ENCODE measurements at places on chromosomes 5 and 9. TPM values are rescaled to one million over a fixed set of nuclear protein-coding genes. Genes with fewer than 3 reads are reported as not detected.

GRCh38 chr5:62596096-62596495 lies 17.5 kb downstream of the LRRC70 start:
- H3K27me3 ChIP-seq, result no peaks in the 10 kb centered on the region
- no peak overlapping the region for H3K4me3 ChIP-seq
- H3K4me1 ChIP-seq, result no peaks in the 10 kb centered on the region
- H3K36me3 ChIP-seq, result no peaks in the 10 kb centered on the region
- H3K27ac ChIP-seq, result no peak overlapping the region

The DEPDC1B gene
- 0.91 TPM for total RNA-seq

- no peaks in the 10 kb centered on the region for H3K27me3 ChIP-seq
- DNase-seq, result no peak
- H3K27ac ChIP-seq, result no peak overlapping the region
- H3K4me1 ChIP-seq, result no peaks in the 10 kb centered on the region
- no peaks in the 10 kb centered on the region for H3K36me3 ChIP-seq
Measured at GRCh38 chr9:18543406-18544192, 69.6 kb downstream of the ADAMTSL1 start.

DNA sequence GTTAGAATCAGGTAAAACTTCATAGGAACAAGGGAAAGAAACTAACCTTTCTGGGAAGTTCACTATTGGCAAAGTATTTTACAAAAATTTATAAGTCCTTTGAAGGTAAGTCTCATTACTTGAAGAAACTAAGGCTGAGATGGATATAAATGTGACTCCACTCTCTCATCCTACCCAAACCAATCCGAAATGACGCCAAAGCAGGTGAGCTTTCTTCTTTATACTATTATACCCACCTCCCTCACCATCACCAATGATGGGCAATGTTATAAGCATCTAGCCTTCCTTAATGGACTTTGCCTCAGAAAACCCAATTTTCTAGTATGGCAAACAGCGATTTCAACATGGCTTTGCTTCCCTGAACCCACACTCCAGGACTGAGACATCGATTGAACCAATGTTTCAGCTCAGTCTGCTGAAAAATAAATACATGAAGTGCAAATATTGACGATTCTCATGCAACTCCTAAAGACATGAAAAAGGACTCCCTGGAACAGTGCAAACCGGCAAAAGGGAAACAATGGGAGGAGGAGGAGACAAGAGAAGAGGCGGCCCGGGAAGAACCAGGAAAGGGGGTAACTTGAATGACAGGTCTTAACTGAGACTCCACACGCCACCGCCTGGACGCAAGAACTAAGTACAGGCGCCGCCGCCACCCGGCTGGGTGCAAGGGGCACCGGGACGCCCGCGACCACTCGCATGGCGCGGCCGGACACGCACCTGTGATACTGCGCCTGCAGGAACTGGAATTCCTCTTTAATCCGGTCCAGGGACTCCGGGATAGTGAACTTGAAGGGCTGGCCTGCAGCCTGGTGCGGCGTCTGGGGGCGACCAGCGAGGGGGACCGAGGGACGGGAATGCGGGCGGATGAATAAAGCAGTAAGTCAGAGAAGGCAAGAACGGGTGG lies 2.5 kb downstream of the TLE1 start:
- peak; percentile 91 for DNase-seq
- no peaks in the 10 kb centered on the region for H3K27me3 ChIP-seq
- peak overlapping the region; percentile 86 for H3K27ac ChIP-seq
- peak overlapping the region; percentile 77 for H3K4me3 ChIP-seq
- peaks cover 28% of the 10 kb centered on the region for H3K4me1 ChIP-seq

DNA sequence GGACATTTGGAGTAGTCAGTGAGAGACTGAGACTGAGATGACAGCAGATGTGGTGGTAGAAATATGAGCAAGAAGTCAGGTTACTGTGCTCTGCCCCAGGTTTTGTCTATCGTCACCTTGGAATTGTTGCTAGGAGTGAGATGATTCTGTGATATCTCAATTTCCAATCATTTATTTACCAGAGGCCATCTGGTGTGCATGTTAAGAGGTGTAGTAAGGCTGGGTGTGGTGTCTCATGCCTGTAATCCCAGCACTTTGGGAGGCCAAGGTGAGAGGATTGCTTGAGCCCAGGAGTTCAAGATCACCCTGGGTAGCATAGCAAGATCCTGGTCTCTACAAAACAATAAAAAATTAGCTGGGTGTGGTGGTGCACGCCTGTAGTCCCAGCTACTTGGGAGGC lies 38.6 kb upstream of the CARTPT start:
- DNase-seq, result no peak
- H3K4me1 ChIP-seq, result no peaks in the 10 kb centered on the region
- H3K36me3 ChIP-seq, result no peaks in the 10 kb centered on the region
- H3K27ac ChIP-seq, result no peak overlapping the region

- H3K36me3 ChIP-seq, result no peaks in the 10 kb centered on the region
- H3K4me3 ChIP-seq, result no peak overlapping the region
- DNase-seq, result no peak
Measured at GRCh38 chr5:6505783-6506557, 57.3 kb downstream of the UBE2QL1 start.

- H3K27me3 ChIP-seq, result no peaks in the 10 kb centered on the region
- no peak overlapping the region for H3K4me3 ChIP-seq
- DNase-seq, result peak; percentile 8
Measured at GRCh38 chr5:179243333-179243732, 101.9 kb downstream of the ADAMTS2 start.

- no peak overlapping the region for H3K27ac ChIP-seq
- H3K4me3 ChIP-seq, result no peak overlapping the region
- DNase-seq, result no peak
- H3K4me1 ChIP-seq, result peaks cover 10% of the 10 kb centered on the region
Measured at GRCh38 chr9:124411514-124412227, 3.6 kb downstream of the PSMB7 start.

- no peak overlapping the region for H3K27ac ChIP-seq
- no peak for DNase-seq
- H3K4me1 ChIP-seq, result no peaks in the 10 kb centered on the region
- no peaks in the 10 kb centered on the region for H3K27me3 ChIP-seq
- H3K4me3 ChIP-seq, result no peak overlapping the region
- no peaks in the 10 kb centered on the region for H3K36me3 ChIP-seq
Measured at GRCh38 chr5:10946050-10946449, 185.0 kb upstream of the DAP start.

DNA sequence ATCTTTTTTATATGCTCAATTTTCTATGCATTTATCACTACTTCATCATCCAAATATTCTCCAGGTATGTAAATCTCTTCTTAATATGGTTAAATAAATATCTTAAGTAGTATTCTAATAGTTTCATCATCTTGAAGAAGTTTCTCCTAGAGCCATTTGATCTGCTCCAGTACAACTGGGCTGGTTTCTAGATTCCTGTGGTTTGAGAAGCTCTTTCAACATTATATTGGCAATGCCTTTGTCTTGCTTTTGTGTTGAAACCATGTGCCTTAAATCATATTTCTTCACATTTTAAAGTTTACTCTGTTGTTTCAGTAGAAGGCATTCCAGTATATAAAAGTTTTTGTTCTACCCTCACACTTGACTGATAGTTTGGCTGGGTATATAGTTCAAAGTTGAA lies 27.6 kb downstream of the MBLAC2 start:
- H3K36me3 ChIP-seq, result no peaks in the 10 kb centered on the region
- H3K27ac ChIP-seq, result no peak overlapping the region
- DNase-seq, result no peak
- no peaks in the 10 kb centered on the region for H3K4me1 ChIP-seq
- no peaks in the 10 kb centered on the region for H3K27me3 ChIP-seq
- no peak overlapping the region for H3K4me3 ChIP-seq

The SEMA5A gene
- 40.5 TPM for total RNA-seq

The N4BP3 gene
- total RNA-seq, result 12.6 TPM

The PIP5KL1 gene
- total RNA-seq, result 22.5 TPM

DNA sequence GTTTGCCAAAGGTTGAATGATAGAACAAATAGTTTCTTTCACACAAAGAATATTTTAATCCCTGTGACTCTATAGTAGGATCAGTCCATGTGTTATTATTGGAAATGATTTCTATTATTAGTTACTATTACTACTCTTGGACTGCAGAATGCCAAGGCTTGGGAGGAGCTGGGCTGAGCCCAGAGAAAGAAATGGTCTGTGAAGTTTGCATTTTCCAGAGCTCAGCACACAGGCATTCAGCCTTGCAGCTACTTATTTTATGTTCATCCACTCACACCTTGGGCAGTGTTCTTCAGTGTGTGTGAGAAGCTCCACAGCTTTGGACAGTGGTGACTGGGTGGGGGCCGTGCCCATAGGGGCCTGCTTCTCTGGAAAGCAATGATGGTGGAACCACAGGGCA lies 583.1 kb downstream of the CCDC171 start:
- DNase-seq, result no peak
- H3K36me3 ChIP-seq, result no peaks in the 10 kb centered on the region
- H3K27ac ChIP-seq, result no peak overlapping the region
- no peaks in the 10 kb centered on the region for H3K4me1 ChIP-seq
- no peak overlapping the region for H3K4me3 ChIP-seq

DNA sequence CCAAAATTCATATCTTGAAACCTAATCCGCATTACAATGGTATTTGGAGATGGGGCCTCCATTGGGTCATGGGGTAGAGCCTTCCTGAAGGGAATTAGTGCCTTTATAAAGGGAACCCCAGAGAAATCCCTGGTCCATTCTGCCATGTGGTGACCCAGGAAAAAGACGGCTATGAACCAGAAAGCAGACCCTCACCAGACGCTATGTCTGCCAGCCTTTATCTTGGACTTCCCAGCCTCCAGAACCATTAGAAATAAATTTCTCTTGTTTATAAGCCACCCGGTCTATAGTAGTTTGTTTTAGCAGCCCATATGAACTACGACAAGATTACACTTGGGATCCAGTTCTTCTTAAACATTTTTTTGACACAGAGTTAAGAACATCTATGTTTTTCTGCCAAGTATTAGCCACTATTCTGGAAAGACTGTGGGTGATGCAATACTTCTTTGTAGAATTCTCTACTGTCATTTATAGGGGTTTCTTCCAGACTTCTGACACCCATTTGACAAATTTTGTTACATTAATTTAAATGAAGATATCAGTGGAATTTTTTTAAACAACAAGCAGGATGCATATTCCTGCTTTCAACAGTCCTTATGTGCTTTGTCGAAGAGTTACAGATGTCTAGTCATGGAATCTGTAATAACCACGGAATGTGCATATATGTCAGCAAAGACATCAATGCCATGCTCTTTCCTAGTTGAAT lies 572.4 kb downstream of the NR2F1-AS1 start:
- DNase-seq, result no peak
- no peak overlapping the region for H3K27ac ChIP-seq
- no peaks in the 10 kb centered on the region for H3K36me3 ChIP-seq

- H3K4me3 ChIP-seq, result no peak overlapping the region
- no peak overlapping the region for H3K27ac ChIP-seq
- no peak for DNase-seq
- H3K27me3 ChIP-seq, result no peaks in the 10 kb centered on the region
Measured at GRCh38 chr5:2505217-2505616, 246.3 kb downstream of the IRX2 start.

The URM1 gene
- total RNA-seq, result 56.4 TPM

The OR1L4 gene
- total RNA-seq, result not detected

The ZFP62 gene
- total RNA-seq, result 21.8 TPM

The FGF18 gene
- 1.0 TPM for total RNA-seq

The PCDHGA12 gene
- total RNA-seq, result 5.3 TPM

DNA sequence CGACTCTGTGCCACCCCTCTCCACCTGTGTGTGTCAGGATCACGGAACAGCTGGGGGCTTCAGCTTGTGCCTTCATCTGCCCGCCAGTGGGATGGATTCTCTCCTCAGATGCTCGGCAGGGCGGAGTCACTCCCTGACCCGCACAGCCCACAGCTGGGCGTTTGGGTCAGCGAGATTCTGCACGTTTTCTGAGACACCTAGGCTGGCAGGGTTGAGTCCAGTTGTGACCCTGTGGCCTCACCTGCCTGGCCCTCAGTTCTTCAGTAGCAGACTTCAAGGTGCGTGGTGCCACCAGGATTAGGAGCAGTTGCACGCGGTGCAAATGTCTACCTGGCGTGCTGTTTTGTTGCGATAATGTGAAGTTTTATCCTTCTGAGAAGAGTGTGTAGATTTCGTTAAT lies 5.0 kb downstream of the NDUFS6 start:
- peaks cover 22% of the 10 kb centered on the region for H3K36me3 ChIP-seq
- no peak overlapping the region for H3K4me3 ChIP-seq
- peaks cover 25% of the 10 kb centered on the region for H3K4me1 ChIP-seq
- no peaks in the 10 kb centered on the region for H3K27me3 ChIP-seq

- H3K4me1 ChIP-seq, result peaks cover 18% of the 10 kb centered on the region
- peak overlapping the region; percentile 74 for H3K4me3 ChIP-seq
- peak; percentile 75 for DNase-seq
- H3K27ac ChIP-seq, result peak overlapping the region; percentile 48
- H3K36me3 ChIP-seq, result no peaks in the 10 kb centered on the region
- H3K27me3 ChIP-seq, result no peaks in the 10 kb centered on the region
Measured at GRCh38 chr5:53481887-53482716, 1.7 kb downstream of the FST start.

The TEX48 gene
- total RNA-seq, result not detected

DNA sequence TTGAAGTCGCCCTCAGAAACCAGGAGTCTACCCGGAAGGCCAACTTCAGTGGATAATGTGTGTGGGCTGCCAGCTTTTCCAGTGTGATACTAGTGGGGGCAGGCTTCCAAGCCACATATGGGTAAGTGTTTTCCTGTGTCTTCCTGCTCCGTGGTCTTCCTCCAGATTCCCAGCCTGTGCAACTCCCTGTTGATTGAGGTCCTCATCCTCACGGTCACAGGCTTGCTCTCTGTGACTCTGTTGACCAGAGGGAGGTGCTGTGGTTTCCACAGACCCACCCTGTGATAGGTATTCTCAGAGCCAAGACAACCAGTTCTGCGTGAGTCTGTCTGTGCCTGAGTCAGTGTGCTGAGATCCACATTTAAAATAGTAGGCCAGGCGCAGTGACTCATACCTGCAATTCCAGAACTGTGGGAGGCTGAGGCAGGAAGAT lies 388.0 kb upstream of the IRX2 start:
- DNase-seq, result no peak
- no peaks in the 10 kb centered on the region for H3K27me3 ChIP-seq
- no peaks in the 10 kb centered on the region for H3K4me1 ChIP-seq
- no peaks in the 10 kb centered on the region for H3K36me3 ChIP-seq
- no peak overlapping the region for H3K27ac ChIP-seq
- H3K4me3 ChIP-seq, result no peak overlapping the region

- no peaks in the 10 kb centered on the region for H3K36me3 ChIP-seq
- no peaks in the 10 kb centered on the region for H3K27me3 ChIP-seq
- H3K4me3 ChIP-seq, result no peak overlapping the region
- no peak overlapping the region for H3K27ac ChIP-seq
- DNase-seq, result no peak
- H3K4me1 ChIP-seq, result no peaks in the 10 kb centered on the region
Measured at GRCh38 chr5:63959177-63959982, 2.9 kb downstream of the HTR1A start.

All from upper lobe of left lung (tissue), 6 donors.